Tracheal epithelial cell (primary cell): ENCODE measurements at places on chromosomes 2 and 18. TPM values are rescaled to one million over a fixed set of nuclear protein-coding genes. Genes with fewer than 3 reads are reported as not detected.

The NRP2 gene
- total RNA-seq, result 19.8 and 35.6 TPM in 2 replicates

The PSMD14 gene
- 104 and 124 TPM in 2 replicates for total RNA-seq

The SERPINB10 gene
- 1.3 and 4.8 TPM in 2 replicates for total RNA-seq

The ADAM23 gene
- total RNA-seq, result 0.24 TPM in 1 of 2 replicates, not detected in the other

The TMEM247 gene
- total RNA-seq, result not detected in 2 replicates

The HSPD1 gene
- total RNA-seq, result 257 and 406 TPM in 2 replicates

The HOXD3 gene
- 0.72 TPM in 1 of 2 replicates, not detected in the other for total RNA-seq

The TMEM37 gene
- total RNA-seq, result 0.72 TPM in 1 of 2 replicates, not detected in the other

The BMPR2 gene
- total RNA-seq, result 10.7 and 10.8 TPM in 2 replicates

The HNRNPLL gene
- 19.0 and 29.4 TPM in 2 replicates for total RNA-seq

The GREB1 gene
- total RNA-seq, result 0.21 and 0.24 TPM in 2 replicates

The CRYBA2 gene
- not detected in 2 replicates for total RNA-seq

The FSHR gene
- not detected in 2 replicates for total RNA-seq

The IL1B gene
- 31.8 and 169 TPM in 2 replicates for total RNA-seq

The DIS3L2 gene
- total RNA-seq, result 13.2 and 13.7 TPM in 2 replicates

The OBSL1 gene
- total RNA-seq, result 14.3 and 31.8 TPM in 2 replicates

The PRR30 gene
- total RNA-seq, result not detected in 2 replicates

The TMEM163 gene
- 0.72 TPM in 1 of 2 replicates, not detected in the other for total RNA-seq

The MOGAT1 gene
- total RNA-seq, result not detected in 2 replicates

The TXNL4A gene
- total RNA-seq, result 43.7 and 63.9 TPM in 2 replicates

The SLC5A7 gene
- not detected in 2 replicates for total RNA-seq

The SERPINB13 gene
- 9.2 and 20.5 TPM in 2 replicates for total RNA-seq

The CEBPZOS gene
- 7.2 and 14.7 TPM in 2 replicates for total RNA-seq

The LCT gene
- not detected in 2 replicates for total RNA-seq

The SLC11A1 gene
- 0.21 and 1.4 TPM in 2 replicates for total RNA-seq

The CRIM1 gene
- total RNA-seq, result 45.4 and 121 TPM in 2 replicates

The GCG gene
- not detected in 2 replicates for total RNA-seq

The KCNG3 gene
- total RNA-seq, result not detected in 2 replicates

The GKN1 gene
- not detected in 2 replicates for total RNA-seq

The OXER1 gene
- under 0.01 TPM in 1 of 2 replicates, not detected in the other for total RNA-seq

The GAL3ST2 gene
- not detected in 2 replicates for total RNA-seq

The CCDC74B gene
- 1.4 and 2.3 TPM in 2 replicates for total RNA-seq

The PLGLB2 gene
- total RNA-seq, result 0.24 TPM in 1 of 2 replicates, not detected in the other

The SEMA4F gene
- total RNA-seq, result 5.8 and 8.7 TPM in 2 replicates

The IL18R1 gene
- total RNA-seq, result 4.3 and 5.1 TPM in 2 replicates

The CFC1 gene
- total RNA-seq, result not detected in 2 replicates

The INHBB gene
- total RNA-seq, result 0.21 and 0.24 TPM in 2 replicates
